ENCODE measurements at places on chromosomes 2 and 18.

DNA sequence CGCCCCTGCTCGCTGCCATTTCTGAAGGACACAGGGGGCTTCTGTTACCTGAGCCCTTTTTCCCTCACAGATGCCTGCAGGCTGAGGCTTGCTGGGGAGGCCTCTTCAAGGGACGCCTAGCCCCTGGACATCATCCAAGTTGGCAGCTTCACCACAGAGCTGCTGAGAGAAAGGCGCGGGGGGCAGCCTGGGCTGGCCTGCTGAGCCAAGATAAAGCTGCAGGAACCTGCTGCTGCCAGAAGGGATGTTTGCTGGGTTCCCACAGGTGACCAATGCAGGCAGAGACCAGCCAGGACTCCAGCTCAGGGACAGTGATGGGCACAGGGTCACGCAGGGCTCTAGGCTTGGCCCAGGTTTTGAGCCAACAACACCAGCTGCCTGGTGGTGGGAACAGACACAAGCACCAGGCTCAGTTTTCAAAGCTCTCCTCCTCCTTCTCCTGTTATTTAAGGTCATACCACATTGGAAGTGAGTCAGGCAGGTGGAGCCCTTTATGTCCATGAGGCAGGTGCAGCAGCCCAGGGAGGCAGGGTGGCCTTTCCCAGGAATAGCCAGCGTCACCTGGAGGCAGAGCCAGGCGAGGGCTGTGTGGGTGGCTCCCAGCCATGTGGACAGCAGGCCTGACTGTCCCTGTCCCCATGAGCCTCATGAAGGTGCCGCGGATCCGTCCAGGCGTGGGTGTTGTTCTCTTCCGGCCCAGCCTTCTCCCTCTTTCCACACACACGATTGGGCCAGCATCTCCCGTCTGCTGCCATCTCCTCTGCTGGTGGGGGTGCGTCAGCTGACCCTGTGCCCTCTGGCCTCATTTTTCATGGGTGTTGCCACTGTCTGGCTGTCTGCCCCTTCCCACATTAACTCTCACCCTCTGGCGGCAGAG, 515.5 kb upstream of the MYT1L start:
- H3K4me1 ChIP-seq = no peaks in the 10 kb centered on the region
- DNase-seq = no peak
- H3K27me3 ChIP-seq = no peaks in the 10 kb centered on the region
- no peak overlapping the region for H3K27ac ChIP-seq

- no peaks in the 10 kb centered on the region for H3K36me3 ChIP-seq
- no peaks in the 10 kb centered on the region for H3K4me1 ChIP-seq
- H3K27me3 ChIP-seq = no peaks in the 10 kb centered on the region
- H3K4me3 ChIP-seq = no peak overlapping the region
Measured at GRCh38 chr2:85718885-85719492, 24.8 kb downstream of the GNLY start.

GRCh38 chr2:36397728-36398413, 42.3 kb downstream of the CRIM1 start:
- no peak overlapping the region for H3K27ac ChIP-seq
- no peaks in the 10 kb centered on the region for H3K27me3 ChIP-seq
- no peak overlapping the region for H3K4me3 ChIP-seq
- H3K4me1 ChIP-seq = no peaks in the 10 kb centered on the region

GRCh38 chr2:141038341-141038740, 1092.5 kb downstream of the LRP1B start:
- H3K36me3 ChIP-seq = no peaks in the 10 kb centered on the region
- no peaks in the 10 kb centered on the region for H3K4me1 ChIP-seq
- H3K27me3 ChIP-seq = no peaks in the 10 kb centered on the region
- DNase-seq = no peak
- H3K27ac ChIP-seq = no peak overlapping the region
- H3K4me3 ChIP-seq = no peak overlapping the region

GRCh38 chr2:218281449-218281848, 10.9 kb downstream of the TMBIM1 start:
- peaks cover 62% of the 10 kb centered on the region for H3K36me3 ChIP-seq
- H3K4me3 ChIP-seq = no peak overlapping the region
- no peaks in the 10 kb centered on the region for H3K27me3 ChIP-seq
- no peak for DNase-seq

- H3K36me3 ChIP-seq = no peaks in the 10 kb centered on the region
- DNase-seq = no peak
- no peaks in the 10 kb centered on the region for H3K4me1 ChIP-seq
- H3K27me3 ChIP-seq = no peaks in the 10 kb centered on the region
- no peak overlapping the region for H3K4me3 ChIP-seq
Measured at GRCh38 chr2:151757861-151758260, 23.6 kb upstream of the NEB start.

Measured in CD8-positive, alpha-beta memory T cell (primary cell).